K562 (cell line): ENCODE measurements at places on chromosomes 1 and 21.
A peak's percentile ranks its signal among the peaks of the same experiment; 100 is the strongest.

DNA sequence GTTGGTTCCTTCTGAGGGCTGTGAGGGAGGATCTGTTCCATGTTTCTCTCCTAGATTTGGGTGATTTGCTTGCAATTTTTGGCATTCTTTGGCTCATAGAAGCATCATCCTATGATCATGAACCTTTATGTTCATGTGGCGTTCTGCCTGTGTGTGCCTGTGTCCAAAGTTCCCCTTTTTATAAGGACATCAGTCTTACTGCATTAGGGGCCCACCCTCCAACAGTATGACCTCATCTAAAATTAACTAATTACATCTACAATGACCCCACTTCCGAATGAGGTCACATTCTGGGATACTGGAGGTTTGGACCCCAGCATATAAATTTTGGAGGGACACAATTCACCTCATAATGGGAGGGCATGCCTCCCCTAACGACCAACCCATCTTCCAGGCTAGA, 12.8 kb upstream of the CAMK1G start:
- no peak for DNase-seq

DNA sequence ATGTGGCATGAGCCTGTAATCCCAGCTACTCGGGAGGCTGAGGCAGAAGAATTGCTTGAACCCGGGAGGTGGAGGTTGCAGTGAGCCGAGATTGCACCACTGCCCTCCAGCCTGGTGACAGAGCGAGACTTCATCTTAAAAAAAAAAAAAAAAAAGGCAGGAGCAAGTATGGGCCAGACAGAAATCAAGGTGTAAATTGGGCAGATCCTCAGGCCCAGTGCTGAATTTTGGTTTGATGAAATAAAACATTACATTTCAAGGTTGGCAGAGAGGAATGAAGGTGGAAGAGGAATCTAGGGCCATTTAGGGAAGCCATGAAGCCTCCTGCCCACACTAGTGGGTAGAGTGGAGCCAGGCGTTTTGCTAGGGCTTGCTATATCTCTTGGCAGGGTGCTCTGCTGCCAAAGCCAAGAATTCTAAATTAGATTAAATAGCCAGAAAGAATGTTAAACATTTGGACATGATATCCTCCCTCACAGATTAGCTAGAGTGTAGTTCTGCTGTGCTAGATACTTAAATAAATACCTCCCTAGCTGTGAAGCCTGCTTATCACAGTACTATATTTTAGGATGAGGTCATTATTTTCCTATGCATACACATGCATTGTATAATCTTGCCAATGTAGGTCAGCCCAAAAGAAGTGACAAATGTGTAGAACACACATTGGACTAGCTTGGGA, 16.6 kb upstream of the LGALS8 start:
- no peak for DNase-seq

DNA sequence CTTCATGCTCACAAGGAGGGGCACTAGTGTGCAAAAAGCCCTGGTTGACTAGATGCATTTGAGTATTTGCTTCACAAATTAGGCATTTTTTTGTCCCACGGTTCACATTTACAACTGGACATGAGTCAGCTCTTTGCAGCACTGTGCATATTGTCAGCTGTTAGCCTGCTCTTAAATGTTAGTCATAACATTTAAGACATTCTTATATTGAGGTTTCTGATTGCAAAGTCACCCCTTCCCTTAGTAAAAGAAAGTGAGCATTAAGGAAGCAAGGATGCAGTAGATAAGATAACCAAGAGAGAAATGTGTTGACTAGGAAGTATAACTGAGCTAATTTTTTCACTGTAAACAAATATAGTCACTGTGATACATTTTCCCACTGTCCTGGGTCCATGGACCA, 132.6 kb upstream of the CTTNBP2NL start:
- no peak for DNase-seq

DNA sequence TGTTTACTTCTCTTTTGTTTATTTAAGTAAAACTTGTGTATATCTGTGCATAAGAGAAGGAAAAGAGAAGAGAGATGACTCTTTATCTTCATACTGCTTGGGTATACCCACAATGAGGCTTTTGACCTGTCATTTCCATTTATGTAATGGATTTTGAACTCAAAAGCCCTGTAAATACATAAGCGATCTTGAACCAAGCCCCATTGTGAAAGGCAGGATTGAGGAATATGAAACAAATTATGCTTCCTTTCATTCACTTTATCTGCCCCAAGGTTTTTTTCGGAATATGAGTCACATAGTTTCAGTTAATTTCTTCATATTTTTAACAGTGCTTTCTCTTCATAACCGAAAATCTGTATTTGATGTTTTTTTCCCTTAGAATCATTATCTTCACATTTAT, 21.4 kb downstream of the CNST start:
- no peak for DNase-seq

GRCh38 chr21:44517175-44517899, 22.7 kb downstream of the KRTAP10-1 start:
- peak; percentile 96 for DNase-seq

GRCh38 chr1:216598448-216598847, 124.8 kb downstream of the ESRRG start:
- DNase-seq: no peak

DNA sequence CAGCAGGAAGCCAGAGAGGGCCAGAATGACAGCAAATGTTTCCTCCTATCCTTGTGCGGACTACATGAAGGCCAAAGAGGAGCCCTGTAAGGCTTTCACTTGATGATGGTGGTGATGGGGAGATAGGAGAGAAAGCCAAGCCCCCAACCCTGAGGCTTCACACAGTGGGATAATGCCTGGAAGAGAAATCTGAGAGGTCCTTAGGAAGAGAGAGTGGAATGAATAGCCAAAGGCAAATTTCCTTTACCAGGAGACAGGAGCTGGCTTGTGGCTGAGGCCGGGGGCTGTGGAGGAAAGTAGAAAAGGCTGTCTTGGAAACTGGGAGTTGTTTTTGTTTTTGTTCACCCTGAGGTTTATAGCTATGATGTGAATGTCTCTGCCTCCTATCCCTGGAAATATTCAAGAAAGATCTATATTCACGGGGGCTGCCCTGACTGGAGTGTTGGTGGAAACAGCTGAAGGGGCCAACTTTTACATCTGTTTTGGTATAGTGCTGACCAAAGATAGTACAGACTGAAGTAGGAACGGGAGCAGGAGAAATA, 13.0 kb upstream of the RNF19B start:
- DNase-seq: no peak

DNA sequence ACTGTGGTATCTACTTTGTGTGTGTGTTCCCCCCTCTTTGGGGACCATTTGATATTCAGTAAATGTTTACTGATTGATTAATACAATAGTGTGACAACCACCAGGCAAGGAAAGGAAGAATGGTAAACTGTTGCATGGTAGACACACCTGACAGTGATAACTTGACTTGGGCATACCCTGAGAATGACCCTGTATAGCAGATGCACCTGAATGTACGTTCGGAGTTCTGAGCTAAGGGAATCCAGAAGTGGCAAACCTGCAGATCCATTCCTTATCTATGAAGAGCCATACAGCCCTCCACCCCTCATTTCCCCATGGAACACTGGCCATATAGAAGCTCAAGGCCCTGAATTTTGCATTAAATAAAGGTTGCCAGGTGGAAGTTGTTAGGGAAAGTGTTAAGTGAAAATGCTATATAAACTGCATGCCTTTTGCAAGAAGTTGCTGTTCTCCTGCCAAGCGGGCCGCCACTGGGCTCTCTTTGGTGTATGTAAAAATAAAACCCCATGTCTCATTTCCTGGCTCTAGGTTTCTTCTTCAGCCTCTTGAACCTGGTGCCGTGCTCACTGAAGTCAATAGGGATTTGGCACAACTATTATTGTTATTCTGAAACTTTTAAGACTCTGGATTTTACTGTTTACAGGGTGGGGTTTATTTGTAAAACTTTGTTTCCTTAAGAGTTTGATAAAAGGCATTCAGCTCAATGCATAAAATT, 32.6 kb upstream of the DENND1B start:
- DNase-seq: no peak

DNA sequence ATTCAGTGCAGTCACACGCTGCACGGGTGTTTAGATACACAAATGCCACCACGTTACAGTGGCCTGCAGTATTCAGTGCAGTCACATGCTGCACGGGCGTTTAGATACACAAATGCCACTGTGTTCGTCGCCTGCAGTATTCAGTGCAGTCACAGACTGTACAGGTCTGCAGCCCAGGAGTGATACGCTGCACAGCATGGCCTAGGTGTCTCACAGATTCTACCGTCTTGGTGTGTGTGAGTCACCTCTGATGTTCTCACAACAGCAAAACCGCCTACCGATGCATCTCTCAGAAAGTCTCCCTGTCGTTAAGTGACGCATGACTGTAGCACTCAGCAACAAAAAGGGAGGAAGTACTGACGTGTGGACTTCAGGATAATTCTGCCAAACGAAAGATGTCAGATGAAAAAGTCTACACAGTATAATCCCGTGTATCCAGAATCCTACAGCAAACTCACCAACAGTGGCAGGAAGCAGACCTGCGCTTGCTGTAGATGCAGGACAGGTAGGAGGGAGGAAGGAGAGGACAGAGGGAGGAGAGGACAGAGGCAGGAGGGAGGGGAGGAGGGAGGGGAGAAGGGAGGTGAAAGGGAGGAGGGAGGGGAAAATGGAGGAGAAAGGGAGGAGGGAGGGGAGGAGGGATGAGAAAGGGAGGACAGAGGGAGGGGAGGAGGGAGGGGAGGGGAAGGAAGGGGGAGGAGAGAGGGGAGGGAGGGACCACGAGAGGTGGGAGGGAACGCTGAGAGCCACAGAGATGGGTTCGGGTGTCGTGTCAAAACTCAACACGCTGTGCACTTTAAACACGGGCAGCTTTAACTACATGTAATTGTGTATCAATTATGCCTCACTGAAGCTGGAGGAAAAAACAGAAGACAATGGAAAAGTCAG, 36.3 kb upstream of the PCBP3 start:
- no peak for DNase-seq

GRCh38 chr1:63828322-63829044, 54.7 kb downstream of the ROR1 start:
- no peak for DNase-seq

GRCh38 chr1:20356850-20357459, 66.3 kb downstream of the VWA5B1 start:
- DNase-seq: no peak

DNA sequence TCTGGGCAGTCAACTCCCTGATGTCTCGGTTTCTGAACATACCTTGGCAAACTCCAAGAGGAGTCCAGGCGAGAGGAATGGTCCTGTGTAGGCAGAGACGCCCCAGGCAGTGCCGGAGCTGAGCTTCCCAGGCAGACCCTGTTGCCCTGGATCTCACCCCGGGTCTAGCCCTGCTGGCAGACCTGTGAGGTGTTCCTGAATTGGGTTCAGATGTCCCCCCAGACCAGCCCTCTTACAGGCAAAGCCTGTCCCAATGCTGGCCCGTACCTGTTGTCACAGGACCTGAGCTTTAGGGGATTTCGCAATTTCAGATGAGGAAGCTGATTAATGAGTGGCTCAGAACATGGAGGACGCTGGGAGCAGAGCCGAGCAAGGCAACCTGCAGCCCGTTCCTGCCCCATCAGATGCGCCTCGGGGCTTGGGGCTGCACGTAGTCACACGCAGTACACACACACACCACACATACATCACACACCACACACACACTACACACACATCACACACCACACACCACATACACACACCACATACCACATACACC, 38.5 kb upstream of the PDE9A start:
- DNase-seq: peak; percentile 16

DNA sequence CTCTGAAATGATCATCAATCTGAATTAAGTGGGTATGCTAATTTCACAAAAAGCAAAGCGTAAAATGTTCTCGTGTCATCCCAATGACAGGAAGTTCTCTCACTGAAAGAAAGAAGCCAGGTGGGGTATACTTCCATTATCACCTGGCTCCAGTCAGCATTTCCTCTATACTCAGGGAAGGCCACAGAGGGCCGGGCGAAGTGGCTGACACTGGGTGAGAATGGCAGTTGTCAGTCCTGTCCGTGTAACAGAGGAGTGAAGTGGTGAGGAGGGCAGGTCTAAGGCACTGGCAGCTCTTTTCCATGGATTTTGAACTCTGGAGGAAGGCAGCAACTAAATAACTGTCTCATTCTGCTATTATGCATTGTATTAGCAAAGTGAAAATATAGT, 60.4 kb downstream of the CAPN2 start:
- no peak for DNase-seq

DNA sequence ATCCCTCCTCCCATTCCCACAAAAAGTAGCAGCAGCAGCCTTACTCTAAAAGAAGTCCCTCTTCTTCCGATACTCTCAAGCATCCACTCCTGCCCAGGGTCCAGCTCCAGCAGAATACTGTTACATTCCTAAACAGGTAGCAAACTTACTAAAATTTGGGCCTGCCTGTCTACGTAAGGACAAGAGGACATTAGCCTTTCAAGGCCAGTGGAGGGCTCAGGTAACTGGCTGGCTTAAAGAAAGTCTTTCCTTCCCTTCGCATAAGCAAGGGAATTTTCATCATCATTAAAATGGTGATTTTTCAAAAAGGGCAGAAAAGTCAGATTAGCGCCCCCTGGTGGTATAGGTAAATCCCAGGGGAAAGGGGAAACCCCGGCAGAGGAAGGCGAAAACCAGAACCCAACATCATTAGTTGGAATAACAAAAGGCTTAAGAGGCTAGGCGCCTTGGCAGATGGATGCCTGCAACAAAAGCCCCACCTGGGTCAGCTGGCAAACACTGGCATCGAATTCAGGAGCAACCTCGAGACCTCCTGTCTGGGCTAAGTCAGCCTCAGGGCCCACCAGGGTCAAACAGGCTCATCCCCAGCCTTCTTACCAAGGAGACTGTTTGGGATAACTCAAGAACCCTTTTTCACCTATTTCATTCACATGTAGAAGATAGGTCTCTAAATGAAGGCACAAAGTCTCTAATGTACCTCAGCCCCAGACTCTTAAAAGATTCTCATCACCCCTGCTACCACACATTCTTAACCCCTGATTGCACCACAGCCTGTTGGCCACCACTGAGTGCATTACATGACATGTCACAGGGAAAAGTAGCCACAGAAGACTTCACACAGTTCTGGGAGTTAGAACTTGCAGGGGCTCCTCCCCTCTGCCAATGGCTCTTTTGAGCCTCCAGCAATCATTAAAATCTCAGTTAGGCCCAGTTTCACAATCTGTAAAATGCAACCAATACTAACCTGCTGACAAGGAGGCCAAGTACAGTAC, 36.7 kb downstream of the ERI3 start:
- peak; percentile 65 for DNase-seq

DNA sequence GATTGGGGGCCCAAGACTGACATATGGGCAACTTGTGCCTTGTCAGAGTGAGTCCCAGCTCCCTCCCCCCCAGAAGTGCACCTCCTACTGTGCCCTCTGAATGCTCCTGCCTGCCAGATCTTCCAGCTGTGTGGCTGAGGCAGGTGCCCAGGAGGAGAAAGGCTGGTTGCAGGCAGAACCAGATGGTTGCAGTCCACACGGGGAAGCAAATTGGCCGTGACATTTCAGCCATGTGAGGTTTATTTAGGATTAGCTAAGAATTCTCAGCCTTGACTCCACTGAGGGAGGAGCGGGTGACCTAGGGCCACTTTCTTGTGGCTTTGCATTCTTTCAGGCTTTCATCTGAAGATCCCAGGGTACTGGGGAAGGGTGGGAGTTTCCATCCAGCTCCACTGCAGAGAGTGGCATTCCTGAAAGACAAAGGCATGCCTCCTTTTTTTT, 33.8 kb downstream of the PEX14 start:
- DNase-seq: no peak
